ENCODE measurements at places on chromosomes 5 and 9.

GRCh38 chr9:73104342-73104741 lies 47.3 kb upstream of the ANXA1 start:
- no peak for DNase-seq

- no peak for DNase-seq
Observed at GRCh38 chr9:38244971-38245370, 147.5 kb upstream of the ALDH1B1 start.

DNA sequence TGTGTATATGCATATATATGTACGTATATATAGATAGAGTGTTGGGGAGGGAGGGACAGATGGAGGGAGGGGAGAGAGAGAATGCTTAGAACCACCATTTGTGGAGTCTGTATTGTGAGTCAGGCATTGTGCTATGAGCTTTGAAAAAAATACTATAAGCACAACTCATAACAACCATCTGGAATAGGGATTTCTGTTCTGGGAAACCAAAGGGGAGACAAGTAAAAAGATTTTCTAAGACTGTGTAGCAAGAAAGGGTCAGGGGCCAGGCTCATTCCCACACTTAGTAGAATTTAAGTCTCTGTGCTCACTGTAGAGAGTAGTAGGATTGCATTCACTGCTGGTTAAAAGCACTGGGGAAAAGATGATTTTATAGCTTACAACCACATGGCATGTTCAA lies 202.3 kb upstream of the SGCD start:
- no peak for DNase-seq

GRCh38 chr9:136906266-136906665 lies 19.9 kb downstream of the TRAF2 start:
- DNase-seq: no peak

DNA sequence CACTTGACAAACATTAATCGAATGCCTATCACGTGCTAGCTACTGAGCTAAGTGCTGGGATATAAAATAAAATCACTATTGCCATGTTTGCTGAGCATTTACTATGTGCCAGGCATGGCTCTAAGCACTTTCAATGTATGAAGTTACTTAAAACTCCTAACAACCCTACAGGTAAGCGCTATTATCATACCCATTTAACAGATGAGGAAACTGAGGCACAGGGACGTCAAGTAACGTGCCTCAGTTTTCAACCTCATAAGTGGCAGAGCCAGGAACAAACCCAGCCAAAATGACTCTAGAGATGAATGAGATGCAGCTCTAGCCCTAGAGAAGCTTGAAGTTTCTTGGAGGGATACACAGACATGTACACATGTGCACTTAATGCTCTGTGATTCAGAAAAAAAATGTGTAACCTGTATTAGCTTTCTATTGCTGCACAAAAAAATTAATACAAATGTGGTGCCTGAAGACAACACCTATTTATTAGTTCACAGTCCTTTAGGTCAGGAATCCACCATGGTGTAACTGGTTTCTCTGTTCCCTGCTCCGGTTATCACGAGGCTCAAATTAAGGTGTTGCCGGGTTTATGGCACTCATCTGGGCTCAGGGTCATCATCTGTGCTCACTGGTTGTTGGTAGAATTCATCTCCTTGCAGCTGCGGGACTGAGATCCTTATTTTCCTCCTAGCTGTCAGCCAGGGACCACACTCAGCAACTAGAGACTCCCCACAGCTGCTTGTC lies 33.7 kb downstream of the TTLL11 start:
- no peak for DNase-seq

DNA sequence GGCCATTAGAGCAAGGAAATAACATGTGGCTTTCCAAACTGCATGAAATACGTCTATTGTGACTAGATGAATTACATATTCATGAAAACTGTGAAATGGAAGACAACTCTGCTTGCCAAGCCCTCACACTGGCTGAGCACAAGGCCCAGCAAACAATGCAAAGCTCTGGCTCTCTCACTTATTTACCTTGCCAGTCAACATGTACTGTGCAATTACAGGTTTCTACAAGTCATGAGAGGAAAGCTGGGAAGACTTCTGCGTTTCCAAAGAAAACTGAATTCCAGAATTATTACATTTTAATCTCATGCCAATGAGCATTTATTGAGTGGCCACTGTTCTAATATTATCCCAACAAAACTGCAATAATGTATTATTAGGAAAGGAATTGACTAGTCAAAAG lies 12.1 kb upstream of the C5orf63 start:
- DNase-seq: no peak

All from GM19239 (cell line).